H1 (cell line): ENCODE measurements at places on chromosomes 2 and 18.

GRCh38 chr2:44450082-44450481, 88.3 kb downstream of the CAMKMT start:
- no peak for DNase-seq

- no peak for DNase-seq
Measured at GRCh38 chr18:44409071-44409470, 271.6 kb upstream of the SETBP1 start.

- DNase-seq, result no peak
Measured at GRCh38 chr2:55422876-55423665, 3.4 kb upstream of the CCDC88A start.

GRCh38 chr2:167181688-167182087, 293.4 kb downstream of the XIRP2 start:
- DNase-seq, result no peak

- no peak for DNase-seq
Measured at GRCh38 chr2:138522556-138522955, 21.0 kb downstream of the SPOPL start.

GRCh38 chr2:179235463-179236108, 29.0 kb downstream of the SESTD1 start:
- no peak for DNase-seq

DNA sequence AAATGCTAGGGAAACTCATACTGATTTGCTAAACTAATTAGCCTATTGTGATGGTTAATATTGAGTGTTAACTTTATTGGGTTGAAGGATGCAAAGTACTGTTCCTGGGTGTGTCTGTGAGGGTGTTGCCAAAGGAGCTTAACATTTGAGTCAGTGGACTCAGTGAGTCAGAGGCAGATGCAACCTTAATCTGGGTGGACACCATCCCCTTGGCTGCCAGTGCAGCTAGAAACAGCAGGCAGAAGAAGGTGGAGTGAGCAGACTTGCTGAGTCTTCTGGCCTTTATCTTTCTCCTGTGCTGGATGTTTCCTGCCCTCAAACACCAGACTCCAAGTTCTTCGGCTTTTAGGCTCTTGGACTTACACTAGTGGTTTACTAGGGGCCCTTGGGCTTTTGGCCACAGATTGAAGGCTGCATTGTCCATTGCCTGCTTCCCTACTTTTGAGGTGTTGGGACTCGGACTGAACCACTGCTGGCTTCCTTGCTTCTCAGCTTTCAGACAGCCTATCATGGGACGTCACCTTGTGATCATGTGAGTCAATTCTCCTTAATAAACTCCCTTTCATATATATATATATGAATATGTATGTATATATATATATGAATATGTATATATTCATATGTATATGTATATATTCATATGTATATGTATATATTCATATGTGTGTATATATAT, 69.7 kb downstream of the RPRM start:
- DNase-seq, result no peak

GRCh38 chr2:17849275-17849674, 29.2 kb upstream of the KCNS3 start:
- no peak for DNase-seq

DNA sequence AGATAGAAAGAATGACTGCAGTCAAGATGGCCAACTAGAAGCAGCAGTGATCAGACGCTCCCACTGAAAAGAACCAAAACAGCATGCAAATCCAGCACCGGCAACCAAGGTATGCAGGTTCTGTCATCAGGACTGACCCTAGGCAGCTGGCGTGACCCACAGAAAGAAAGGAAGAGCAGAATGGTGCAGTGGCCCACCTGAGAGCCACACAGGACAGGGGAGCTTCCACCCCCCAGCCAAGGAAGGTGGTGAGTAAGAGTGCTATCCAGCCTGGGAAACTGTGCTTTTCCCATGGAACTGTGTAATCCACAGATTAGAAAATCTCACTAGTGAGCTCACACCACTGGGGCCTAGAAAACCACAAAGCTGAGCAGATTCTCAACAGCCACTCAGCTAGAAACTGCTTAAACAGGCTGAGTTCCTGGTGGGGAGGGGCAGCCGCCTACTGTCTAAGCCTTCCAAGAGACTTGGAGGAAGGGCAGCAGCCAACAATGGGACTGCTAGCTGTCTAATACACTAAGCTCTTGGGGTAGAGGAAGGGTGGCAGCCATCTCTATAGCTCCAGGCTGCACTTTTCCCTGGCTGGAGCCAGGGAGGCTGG, 127.9 kb downstream of the EVA1A start:
- DNase-seq, result no peak

DNA sequence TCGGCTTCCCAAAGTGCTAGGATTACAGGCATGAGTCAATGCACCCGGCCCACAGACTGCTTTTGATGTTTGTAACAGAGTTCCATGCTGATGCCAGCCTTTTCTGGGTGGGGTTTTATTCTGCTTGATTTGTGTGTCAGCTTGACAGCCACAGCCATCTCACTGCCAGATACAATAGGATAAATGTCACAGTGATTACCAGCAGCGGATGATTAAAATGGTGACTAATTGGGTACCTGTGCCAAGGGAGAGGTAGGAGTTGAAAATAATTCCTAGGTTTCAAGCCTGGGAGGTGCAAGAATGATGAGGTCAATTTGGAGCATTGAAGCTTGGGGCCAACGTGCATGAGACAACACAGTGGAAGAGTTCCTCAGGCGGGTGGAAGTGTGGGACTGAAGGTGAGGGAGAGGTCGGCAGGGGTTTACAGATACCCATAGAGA, 39.4 kb downstream of the SH2D6 start:
- no peak for DNase-seq
